NCI-H82 (cell line): ENCODE measurements at places on chromosomes 11 and 22.

DNA sequence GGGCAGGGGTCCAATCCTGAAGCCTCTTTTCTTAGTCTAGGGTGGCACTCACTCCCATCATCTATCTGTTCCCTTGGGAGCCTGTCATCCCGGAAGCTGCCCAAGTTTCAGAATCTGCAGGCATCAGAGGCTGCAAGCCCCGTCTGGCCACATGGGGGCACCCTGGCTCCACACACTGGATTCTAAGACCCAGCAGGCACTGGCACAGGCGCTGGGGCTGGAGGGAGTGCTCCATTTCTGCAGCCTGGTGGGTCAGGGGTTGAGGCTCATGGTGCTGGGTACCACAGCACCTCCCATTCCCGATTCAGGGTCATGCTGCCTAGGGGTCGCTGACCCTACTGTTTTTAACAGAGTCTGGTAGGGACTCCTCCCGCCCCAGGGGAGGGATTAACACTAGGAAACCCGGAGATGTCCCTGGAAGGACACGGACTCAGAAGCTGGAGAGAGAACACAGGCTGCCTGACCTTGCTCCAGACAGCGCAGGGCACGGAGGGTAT is 243.9 kb upstream of the SYN3 start:
- DNase-seq: peak; percentile 85

DNA sequence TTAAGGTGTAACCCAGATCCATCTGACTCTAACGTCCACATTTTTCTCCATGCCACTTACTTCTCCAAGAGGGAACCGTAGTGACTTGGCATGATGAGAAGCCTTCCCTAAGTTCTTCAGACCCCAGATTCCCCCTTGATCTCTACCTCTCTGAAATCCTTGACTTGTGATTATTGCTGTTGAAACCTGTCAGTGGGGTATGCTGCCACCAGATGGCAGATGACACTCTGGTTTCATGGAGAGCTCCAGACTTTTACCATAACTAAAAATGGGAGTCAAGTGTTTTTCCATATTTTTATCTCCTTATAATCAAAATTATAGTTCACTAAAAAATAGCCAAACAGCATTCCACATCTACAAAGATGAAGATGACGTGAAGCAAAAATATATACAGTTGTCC is 504.2 kb downstream of the SOX6 start:
- peak; percentile 30 for DNase-seq

DNA sequence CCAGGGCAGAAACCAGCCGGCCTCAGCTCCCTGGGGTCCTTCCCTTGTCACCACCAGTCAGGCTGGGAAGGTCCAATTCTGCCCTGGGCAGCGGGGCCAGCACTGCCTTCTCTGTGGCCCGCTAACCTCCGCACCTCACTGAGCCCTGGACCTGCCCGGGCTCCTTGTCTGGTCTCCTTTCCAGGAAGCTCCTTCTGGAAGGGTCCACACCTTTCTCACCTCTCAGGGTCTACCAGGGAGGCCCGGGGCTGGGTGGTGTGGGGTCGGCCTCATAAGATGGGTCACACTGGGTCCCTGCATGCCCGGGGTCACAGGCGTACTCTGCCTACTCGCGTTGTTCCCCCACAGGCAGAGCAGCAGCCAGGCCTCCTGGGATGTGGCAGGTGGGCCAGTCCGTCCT is 69.0 kb downstream of the WNT7B start:
- DNase-seq: no peak

DNA sequence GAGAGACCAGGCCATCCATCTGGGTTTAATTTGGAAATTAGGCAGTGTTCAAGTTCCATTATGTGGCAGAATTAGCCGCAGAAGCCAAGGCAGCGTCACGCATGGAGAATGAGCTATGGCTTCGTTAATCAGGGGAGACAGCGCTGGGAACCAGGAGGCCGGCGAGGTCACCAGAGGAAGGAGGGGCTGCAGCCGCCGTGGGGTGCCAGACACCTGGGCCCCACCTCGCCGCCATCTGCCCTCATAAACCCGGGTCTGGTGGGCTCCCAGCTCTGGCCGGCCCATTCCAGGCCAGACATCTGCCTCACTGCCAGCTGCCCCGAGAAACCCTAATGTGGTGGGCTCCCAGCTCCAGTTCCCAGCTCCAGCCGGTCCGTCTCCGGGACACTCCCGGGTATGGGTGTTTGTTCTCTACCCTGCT is 676.9 kb downstream of the BRD1 start:
- DNase-seq: no peak

DNA sequence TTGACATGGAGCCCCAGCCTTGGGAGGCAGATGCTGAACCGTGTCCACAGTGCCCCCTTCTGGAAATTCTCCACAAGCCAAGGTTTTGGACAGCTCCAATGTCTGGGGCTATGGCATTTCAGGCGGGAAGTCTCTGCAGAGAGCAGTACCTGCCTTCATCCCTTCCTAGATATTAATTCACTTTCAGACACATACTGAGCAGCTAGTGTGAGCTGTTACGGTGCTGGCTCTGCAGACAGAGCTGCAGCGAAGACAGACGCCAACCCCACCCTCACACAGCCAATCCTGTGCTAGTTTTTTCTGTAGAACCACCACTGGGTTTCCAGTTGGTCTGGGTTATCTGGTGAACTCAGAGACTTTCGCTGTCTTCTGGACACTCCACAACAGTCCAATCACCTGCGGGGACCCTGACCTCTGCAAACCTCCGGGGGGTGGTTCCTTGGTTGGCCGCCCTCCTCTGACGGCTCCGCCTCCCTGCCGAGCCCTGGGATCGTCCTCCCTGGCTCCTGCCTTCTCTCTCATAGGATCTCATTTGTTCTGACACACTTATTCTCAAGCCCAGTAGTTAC is 9.1 kb downstream of the LMF2 start:
- DNase-seq: peak; percentile 75

DNA sequence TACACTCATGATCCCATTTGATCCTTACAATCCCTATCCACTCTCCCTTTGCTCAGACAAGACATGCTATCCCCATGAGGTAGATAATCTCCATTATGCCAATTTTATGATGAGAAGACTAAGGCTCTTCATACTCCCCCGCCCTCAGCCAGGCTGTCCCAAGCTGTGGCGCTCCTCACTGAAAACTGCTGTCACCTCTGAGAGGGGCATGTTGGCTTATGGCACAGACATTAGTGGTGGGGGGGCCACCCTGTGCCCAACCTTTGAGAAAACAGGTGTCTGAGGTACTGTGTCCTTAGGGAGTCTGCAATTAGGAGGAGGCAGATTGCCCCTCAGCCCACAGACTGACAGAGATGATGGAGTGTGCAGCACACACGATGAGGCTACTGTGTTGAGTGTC is 2.4 kb downstream of the DDTL start:
- no peak for DNase-seq

DNA sequence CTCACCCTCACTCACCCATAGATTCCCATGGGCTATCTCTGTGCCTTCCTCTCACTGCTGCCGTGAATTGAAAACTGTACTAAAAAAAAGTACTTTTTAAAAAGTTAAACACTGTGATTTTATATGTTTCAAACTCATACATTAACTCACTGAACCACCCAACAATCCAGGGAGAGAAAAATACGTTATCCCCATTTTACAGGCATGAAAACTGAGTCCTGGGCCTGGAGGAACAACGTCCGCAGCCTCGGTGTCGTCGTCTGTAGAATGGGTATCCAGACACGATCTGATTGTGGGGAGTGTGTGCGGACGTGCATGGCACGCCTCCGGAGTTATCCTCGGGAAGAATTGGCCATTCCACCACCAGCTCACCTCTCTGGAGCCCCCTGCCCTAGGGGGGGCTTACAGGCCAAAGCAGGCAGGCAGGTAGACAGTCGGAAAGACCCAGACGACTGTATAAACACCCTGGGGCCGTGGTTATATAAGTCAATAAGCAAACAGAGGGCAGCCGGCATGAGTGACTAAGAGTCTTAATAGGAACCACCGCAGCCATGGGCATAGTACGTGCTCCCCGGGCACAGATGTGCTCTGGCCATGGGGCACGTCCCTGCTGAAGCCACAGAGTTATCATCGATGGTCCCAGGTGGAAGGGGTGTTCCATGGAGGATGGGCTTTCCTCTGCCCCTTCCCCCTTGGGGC is 7.1 kb upstream of the PDGFB start:
- no peak for DNase-seq

DNA sequence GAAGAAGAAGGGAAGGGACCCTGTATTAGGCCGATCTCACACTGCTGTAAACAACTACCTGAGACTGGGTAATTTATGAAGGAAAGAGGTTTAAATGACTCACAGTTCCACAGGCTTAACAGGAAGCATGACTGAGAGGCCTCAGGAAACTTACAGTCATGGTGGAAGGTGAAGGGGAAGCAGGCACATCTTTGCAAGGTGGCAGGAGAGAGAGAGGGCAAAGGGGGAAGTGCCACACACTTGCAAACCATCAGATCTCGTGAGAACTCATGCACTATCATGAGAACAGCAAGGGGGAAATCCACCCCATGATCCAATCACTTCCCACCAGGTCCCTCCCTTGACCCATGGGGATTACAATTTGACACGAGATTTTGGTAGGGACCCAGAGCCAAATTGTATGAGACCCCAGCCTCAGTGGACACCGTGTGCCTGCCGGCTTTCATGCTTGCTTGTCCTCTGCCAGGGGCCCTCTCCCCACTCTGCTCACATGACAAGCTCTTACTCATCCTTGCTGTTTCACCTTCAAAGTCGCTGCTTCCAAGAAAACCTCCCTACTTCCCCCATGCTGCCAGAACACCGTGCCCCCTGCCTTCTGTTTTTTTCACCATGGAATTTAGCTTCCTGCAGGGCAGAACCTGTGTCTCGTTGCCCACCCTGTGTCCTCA is 23.3 kb upstream of the PPFIA1 start:
- no peak for DNase-seq

DNA sequence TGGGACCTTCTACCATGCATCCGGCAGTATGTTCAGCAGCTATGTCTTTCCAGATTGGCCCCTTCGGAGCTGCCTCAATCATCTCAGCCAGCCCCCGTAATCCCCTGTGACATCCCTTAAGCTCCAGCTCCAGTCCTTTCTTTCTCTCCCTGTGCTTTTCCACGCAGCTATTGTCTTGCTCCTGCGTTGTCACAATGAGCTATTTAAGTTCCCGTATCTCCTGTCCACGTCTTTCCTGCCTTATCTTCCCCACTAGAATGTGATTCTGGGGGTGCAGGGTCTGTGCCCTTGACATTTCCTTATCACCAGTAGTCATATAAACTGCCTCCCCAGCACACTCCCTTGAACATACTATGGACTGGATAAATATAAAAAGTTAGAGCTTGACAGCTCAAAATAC is 5.1 kb upstream of the ETS1 start:
- peak; percentile 81 for DNase-seq

DNA sequence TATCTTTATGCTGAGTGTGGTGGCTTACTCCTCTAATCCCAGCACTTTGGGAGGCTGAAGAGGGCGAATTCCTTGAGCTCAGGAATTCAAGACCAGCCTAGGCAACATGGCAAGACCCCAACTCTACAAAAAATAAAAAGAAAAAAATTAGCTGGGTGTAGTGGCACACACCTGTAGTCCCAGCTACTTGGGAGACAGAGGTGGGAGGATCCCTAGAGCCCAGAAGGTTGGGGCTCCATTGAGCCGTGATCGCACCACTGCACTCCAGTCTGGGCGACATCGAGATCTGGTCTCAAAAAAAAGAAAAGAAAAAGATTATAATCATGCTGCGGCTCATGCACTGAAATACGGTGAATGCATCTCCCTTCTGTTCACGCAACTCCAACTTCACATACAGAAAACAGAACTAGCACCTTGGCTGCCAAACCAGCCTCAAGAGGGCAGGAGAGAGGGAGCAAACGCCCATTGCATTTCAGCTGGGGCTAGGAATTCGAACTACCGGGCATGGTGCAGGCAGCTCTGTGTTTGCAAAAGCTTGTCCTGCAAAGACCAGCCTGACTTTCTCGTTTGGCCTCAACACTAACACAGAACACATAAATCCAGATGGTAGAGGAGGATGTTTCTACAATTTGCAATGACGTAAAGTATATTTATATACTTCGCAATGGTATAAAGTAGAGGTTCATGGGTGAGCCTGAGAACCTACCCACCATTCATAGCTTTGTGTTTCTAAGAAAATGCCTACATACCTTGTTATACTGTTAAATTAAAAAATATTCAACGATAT is 6.3 kb upstream of the SYNGR1 start:
- DNase-seq: peak; percentile 77

GRCh38 chr22:37309211-37310074 is 27.1 kb downstream of the CYTH4 start:
- no peak for DNase-seq

- no peak for DNase-seq
Measured at GRCh38 chr11:73383249-73384124, 7.3 kb downstream of the RELT start.

GRCh38 chr11:38221295-38221694 is 1623.3 kb upstream of the RAG2 start:
- no peak for DNase-seq

- no peak for DNase-seq
Measured at GRCh38 chr11:34960277-34960676, 43.9 kb downstream of the PDHX start.

DNA sequence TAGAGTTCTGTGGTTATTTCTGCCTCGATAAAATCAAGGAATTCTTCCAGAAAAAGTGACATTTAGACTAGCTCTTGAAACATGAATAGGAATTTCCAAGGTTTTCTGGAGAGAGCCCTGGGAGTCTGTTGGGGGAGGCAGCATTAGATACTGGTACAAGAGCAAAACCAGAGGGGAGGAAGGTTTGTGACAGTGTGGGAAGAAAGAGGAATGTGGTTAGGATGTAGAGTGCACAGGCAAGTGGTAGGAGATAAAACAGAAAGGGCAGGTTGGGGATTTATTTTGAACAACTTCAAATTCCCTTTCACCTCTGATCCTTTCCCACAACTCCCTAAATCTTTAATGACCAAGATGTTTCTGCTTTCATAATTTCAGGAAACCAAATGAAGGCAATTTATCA is 588.4 kb downstream of the METTL15 start:
- no peak for DNase-seq

- DNase-seq: no peak
Measured at GRCh38 chr11:117412653-117413275, 85.1 kb downstream of the CEP164 start.

- DNase-seq: no peak
Measured at GRCh38 chr22:19011075-19011474, 75.0 kb upstream of the PRODH start.

- DNase-seq: peak; percentile 5
Measured at GRCh38 chr11:27124514-27125264, 84.1 kb downstream of the BBOX1 start.

DNA sequence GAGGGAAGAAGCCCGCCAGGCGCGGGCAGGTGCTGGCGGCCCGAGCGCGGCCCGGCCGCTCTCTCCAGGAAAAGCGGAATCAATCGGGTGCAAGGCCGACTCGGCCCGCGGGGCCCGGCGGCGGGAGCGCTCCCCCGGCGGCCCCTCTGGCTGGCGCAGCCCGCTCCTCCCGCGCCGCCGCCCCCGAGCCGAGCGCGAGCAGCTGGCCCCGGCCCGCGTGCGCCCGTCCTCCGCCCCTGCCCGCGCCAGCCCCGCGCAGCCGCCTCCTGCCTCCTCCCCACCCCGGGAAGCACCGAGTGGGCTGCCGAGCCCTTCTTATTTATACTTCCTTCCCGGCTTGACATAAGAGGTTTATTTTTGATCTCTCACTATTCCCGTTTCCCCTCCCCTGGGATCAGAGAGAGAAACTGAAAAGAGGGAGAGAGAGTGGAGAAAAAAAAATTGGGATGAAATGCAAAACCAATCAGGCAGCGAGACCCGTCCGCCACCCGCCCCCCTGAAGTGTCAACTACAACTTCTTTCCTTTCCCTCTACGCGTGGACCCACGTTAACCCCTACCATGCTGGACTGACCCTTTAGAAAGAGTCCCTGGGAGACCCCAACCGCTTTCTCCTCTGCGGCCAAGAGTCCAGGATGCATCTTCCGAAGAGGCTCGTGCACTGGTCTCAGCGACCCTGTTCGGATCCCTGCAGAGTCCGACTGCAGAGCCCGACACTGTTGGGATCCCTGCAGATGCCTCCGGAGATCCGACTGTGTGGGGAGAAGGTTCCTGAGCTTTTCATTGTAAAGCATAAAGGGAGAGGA is at the start of gene ADAMTS8:
Gene ADAMTS8 (minus strand): TSS at position 294 of the 804 bp plus-strand sequence. CDS start 323 bp downstream, outside the sequence.
- peak; percentile 43 for DNase-seq
